ENCODE measurements at places on chromosomes 1 and 21.

- DNase-seq: no peak
Observed at GRCh38 chr1:46820076-46820475, 21.2 kb downstream of the CYP4B1 start.

DNA sequence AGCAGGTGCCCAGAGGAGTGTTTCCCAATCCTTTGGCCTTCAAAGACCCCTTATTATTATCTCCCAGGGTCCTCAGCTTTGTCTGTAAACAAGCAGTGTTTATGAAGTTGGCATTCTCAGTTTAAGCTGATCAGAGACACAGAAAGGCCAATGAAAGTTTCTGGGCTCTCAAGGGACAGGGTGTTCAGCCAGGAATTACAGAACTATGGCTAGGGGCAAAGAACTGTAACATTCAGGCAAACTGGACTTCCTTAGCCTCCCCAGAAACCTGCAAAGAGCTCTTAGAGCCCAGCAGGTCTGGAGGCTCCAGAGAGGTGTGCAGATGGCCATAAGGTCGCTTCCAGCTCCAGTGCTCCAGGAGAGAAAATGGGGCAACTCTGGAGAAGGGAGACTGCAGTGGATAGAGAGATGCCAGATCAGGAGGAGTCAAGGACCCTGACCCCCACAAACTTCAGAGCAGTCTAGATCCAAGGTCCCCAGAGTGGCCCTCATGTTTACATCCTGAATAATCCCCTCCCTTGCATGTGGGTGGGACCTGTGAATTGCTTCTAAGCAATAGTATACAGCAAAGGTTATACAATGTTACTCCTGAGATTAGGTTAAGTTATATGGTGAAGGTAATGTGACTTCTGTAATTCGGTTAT, 6.2 kb downstream of the ECHDC2 start:
- no peak for DNase-seq

GRCh38 chr1:175833951-175834350, 90.6 kb upstream of the TNR start:
- no peak for DNase-seq

GRCh38 chr1:234781241-234782065, 171.5 kb upstream of the IRF2BP2 start:
- no peak for DNase-seq

DNA sequence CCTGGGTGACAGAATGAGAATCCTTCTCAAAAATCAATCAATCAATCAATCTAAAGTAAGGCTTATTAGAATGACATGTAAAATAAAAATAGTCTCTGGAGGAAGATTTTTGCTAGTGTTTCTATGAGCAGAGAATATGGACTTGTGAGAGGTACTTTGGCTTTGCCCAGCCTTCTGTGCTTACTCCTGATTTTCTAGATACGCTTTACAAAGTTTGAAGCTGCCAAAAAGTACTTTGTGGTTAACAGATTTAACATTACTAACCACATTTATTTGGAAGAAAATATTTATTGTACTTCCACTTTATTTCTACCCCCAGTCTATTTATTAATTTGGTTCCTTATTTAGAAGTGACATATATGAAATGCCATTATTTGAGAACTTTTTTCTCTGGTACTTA, 41.0 kb downstream of the CEP350 start:
- no peak for DNase-seq

GRCh38 chr1:47443530-47444296, 5.9 kb downstream of the FOXD2 start:
- DNase-seq: no peak

DNA sequence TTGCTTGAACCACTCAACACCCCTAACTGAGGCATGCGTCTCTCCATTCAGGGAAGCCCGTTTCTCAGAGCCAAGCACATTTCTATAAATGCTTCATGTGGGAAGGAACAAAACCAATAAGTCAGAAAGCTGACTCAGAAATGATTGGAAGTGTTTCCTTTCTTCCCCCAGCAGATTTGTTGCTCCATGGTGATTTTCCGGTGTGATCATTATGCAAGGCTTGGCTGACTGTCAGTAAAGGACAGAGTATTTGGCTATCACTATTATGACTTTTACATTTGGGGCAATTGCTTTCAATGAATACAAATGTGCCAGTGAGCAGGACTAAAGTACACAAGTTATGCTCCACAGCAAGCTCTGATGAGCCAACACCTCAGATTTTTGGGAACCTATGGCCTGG, 53.3 kb upstream of the ZC3H11B start:
- no peak for DNase-seq

- no peak for DNase-seq
Observed at GRCh38 chr21:44799646-44800045, 2.0 kb downstream of the UBE2G2 start.

DNA sequence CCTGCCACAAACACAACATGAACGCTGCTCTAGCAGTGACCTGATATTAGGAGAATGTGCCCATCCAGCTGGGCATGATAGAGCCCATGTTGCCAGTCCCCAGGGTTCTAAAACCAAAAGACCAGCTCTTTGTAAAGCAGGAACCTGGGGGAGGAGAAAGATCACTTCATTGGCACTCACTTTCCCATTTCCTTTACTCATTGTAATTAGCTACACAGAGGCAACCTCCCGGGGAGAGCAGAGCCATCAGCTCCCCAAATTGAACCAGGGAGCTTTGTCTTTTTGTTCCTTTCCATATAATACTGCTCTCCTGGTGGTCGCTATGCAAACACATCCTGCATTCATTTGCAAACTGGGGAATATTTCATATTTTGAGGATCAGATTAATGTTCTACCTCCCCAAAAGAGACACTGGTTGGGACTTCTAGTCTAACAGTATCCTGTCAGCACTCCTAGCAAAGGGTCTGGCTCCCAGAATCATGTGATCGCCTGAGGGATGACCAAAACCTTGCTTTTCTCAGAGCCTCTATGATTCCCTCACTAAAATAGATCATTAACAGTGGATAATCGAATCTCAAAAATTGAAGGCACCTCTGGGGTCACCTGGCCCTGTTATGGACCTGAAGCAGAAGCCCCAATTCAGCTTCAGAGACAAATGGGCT, 76.7 kb upstream of the CD1D start:
- no peak for DNase-seq

DNA sequence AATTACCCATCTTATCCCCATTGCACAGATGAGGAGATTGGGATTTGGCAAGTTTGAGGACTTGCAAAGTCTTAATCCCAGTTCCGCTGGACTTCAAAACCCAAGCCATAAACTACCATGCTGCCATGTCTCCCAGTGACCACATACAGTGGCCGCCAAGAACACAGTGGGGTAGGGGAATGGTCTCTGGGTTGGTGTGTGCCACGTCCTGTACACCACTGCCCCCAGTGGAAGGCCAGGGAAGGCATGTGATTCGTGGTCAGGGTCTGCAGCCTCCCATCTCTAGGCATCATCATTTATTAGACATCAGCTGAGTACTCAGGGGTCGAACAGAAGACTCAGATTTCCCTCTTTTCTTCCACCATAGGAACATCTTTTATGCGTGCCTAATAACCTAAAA, 76.0 kb downstream of the MAN1C1 start:
- DNase-seq: no peak

DNA sequence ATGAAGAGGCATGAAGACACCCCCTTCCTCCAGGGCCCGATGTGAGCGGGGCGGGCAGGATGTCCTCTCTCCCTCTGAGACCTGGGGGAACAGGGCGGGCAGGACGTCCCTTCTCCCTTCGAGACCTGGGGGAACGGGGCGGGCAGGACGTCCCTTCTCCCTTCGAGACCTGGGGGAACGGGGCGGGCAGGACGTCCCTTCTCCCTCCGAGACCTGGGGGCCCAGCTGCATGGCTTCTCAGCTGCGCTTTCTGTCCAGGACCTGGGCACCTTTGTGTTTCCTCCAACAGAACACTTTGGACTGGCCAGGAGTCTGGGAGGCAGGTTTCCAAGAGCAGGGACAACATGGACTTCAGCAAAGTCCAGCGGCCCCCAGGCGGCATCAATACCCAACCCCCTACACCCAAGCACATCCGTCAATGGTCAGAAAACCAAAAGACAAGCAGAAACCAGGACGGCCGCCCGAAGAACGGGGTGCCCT, 30.8 kb upstream of the ADARB1 start:
- no peak for DNase-seq
